Stimulated activated CD8-positive, alpha-beta memory T cell treated with anti-CD3 and anti-CD28 coated beads, Interleukin-4, amount 100 ng/mL, for 1 hour (primary cell): ENCODE measurements at places on chromosomes 6 and 20.

DNA sequence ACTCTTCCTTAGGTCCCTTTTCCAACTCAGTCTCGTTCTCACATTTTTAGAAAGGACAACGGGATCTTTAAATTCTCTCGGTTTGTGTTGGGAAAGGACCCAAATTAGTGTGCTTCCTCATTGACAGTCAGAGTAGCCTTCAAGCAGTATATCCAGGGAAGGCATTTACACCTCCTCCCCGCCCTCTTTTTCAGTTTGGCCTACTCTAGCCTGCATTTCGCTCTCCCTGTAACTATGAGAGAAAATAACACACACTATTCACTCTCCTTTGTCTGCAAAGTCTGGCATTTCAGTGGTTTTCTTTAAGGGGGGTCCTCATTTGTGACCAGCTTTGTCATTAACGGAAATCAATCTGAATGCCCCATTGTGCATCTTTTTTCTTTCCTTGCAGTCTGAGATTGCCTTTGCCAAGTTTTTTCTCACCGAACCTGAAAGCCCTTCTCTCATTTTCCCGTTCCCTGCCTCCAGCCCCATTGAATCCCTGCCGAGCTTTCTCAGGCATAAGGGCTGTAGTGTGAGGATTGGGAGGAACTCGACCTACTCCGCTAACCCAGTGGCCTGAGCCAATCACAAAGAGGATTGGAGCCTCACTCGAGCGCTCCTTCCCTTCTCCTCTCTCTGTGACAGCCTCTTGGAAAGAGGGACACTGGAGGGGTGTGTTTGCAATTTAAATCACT, 393 bp upstream of the FABP7 start:
- DNase-seq: no peak

DNA sequence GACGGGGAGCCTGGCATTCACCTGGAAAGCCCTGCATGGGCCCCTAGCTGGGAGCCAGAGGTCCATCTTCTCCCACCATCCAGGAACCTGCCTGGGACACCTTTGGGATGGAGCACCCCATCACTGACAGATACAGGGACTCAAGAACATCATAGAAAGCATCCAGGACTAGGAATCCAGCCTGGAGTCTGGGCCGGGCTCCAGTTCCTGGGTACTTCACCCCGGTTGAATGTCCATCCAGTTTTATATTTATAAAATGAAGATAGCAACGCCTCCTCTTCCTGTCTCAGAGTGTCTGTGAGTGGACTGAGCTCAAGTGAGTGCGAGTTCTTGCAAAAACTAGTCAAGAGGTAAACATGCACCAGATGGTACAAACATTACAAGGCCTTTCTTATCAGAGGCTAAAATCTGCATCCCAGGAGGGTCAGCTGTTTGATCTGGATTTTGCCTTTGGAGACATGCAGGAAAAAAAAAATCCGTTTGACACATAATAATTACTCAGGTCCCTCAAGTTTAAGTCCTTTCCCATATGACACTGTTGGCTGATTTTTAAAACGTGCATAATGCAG, 27.4 kb downstream of the ZC3H12D start:
- no peak for DNase-seq

DNA sequence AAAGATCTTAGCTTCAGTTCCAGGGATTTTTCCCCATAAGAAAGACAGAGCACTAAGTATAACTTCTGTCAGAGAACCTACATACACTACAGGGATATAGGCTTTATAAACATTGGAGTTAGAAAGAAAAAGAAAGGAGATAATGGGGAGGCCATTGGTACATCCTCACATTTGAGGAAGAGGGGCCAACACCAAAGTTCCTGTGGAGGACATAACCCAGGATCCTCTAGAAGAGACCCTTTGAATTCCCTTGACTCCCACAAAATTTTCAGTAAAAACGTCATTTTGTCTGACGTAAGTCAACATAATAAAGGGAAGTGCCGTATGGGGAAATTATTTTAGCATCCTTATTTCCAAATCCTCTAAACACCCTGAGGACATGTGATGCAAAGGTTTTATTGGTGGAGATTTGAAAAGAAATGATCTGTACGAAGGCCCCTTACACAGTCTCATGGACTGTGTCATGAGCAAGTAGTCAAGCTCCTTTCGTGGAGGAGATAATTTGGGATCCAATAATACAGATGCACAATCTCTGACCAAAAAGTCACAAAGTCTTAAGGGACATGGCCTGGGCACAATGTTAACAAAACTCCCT, 33.2 kb downstream of the HLA-DRA start:
- no peak for DNase-seq

- DNase-seq: no peak
These were observed 539.3 kb downstream of the RFPL4B start for GRCh38 chr6:112886415-112886814.

DNA sequence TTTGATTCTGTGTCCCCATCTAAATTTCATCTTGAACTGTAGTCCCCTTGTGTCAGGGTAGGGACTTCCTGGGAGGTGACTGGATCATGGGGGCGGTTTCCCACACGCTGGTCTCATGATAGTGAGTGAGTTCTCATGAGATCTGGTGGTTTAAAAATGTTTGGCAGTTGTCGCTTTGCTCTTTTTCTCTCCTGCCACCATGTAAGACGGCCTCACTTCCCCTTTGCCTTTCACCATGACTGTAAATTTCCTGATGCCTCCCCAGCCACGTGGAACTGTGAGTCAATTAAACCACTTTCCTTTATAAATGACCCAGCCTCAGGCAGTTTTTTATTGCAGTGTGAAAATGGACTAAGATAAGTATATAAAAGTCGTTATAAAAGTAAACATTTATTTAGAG, 80.5 kb upstream of the SGK1 start:
- DNase-seq: no peak

- no peak for DNase-seq
These were observed 54.0 kb upstream of the SNX9 start for GRCh38 chr6:157768863-157769551.

- DNase-seq: no peak
These were observed 17.1 kb upstream of the BPI start for GRCh38 chr20:38286586-38287531.

DNA sequence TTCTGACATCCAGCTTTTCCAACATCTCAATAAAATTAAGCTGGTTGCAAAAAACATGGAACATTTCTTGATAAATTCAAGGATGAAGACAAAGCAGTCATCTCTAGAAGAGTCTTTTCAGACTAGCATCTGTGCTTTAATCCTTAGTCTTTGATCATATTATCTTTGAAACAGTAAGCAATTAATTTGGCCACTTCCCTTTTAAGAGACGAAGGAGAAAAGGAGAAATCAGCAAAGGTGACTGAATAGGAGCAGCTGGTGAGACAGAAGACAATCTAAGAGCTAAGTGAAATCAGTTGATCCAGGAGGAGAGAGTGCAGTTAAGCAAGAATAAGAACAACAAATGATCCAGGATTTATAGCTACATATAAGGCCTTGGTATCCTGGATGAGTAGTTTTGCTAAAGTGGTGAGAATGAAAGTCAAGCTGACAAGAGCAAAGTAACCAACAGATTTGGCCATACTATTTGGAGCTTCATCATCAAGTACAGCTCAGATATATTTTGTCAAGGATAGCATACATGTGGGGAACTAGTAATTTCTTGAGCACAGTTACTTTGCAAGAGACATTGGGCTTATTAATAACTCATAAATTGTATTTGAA, 215.5 kb downstream of the ADGB start:
- DNase-seq: no peak

DNA sequence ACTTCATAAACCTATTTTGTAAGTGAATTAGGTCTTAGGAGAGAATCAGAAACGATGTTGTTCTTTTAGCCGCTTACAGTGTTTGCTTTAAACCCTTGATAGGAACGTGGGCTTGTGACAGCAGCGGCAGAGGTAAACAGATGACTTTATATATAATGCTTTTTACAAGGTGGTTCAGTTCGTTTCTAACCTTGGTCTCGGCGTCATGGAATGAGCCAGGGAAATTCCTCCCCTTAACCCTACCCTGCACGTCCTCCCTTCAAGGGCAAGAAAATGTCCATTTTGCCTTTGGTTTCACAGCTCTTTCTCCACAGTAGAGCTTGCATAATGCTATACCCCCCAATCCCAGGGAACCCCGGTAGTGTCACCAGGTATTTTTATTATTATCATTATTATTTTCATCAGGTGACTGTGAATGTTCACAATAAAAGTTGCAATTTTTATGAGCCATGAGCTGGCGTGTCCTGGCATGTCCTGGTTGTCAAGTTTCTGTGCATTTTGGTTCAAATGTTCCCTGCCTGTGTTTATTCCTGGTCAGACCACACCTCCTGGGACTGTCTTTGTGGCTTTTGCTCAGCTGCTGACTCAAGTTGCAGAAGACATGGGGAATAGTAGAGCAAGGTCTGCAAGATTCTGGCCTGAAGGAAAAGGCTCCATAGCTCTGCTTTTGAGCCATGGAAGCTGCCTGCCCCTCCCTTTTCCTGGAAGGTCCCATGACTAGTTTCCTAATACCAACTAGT, 112.8 kb upstream of the BMP2 start:
- no peak for DNase-seq

DNA sequence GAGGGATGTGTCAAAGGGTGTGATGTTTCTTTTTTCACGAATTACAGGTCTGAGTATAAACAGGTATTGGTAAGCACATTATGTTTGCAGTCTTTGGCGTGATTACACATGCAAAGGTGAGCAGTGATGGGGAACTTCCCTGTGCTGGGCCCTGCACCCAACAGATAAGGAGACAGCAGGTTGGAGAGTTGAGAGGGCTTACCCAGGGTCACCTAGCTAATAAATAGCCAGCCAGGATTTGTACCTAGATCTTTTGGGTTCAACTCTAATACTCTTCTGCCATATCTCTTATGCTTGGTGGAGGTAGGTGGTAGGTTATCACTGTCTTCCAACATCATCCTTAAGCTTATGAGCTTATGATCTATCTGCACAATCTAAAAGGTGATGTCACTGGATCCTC, 46.5 kb downstream of the AFG1L start:
- DNase-seq: no peak

- no peak for DNase-seq
These were observed 149.2 kb downstream of the MOXD1 start for GRCh38 chr6:132252113-132252512.

DNA sequence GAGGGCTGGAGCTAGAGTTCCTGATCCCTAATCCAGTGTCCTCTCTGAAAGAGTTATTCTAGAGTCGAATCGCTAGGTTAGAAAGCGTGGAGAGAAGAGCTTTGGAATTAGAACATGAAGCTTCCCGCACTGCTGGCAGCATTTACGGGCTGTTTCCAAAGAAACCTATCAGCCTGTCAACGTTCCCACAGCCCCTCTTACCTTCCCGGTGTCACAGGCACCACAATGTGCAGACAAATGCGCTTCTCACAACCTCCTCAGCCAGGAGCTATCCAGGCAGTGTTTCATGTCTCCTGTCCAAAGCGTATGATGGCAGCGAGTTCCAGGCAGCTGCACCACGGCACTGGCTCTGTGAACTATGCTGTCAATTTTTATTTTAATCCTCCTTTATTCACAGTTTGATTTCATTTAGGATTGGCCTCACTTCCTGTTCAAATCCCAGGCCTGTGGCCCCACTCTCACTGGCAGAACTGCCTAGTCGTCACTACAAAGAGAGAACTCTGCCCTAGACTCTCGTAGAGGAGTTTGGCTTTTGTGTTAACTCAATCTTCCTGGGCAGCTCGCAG, 322.8 kb upstream of the SOX4 start:
- no peak for DNase-seq

- no peak for DNase-seq
These were observed 56.5 kb upstream of the CST7 start for GRCh38 chr20:24892522-24892921.

- DNase-seq: no peak
These were observed 113.6 kb upstream of the IFNGR1 start for GRCh38 chr6:137332637-137333280.

DNA sequence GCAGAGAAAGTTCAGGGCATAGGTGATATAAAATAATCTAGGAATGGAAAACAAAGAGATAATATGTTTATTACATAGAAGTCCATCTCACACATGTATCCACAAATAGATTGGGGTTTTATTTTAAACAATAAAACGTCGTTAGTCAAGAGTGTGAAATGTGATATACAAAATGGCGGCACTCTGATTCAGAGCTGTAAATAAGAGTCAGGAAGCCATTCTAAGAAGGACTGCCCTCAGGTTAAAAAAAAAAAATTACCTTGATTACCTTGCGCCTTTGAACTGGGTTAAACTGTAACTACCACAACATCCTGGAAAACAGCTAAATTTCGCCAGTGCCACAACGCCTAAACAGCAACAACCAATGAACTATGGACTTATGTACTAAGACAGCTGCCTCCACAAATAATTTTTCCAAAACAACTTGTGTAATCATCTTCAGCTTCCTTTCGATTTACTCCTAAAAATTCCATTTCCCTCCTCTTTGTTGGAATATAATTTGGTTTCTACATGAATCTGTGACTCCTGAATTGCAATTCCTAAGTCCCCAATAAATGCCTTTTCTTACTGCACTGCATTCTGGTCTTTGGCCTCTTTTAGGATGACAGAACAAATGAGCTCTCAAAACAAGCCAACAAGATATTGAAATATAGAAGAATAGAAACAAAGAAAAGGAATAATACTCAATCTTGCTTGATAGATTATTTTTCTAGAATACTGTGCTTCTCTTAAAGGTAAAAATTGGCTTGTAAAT, 1019.5 kb upstream of the MAP3K7 start:
- DNase-seq: no peak

GRCh38 chr6:2950713-2951112, 20.7 kb downstream of the SERPINB6 start:
- no peak for DNase-seq

DNA sequence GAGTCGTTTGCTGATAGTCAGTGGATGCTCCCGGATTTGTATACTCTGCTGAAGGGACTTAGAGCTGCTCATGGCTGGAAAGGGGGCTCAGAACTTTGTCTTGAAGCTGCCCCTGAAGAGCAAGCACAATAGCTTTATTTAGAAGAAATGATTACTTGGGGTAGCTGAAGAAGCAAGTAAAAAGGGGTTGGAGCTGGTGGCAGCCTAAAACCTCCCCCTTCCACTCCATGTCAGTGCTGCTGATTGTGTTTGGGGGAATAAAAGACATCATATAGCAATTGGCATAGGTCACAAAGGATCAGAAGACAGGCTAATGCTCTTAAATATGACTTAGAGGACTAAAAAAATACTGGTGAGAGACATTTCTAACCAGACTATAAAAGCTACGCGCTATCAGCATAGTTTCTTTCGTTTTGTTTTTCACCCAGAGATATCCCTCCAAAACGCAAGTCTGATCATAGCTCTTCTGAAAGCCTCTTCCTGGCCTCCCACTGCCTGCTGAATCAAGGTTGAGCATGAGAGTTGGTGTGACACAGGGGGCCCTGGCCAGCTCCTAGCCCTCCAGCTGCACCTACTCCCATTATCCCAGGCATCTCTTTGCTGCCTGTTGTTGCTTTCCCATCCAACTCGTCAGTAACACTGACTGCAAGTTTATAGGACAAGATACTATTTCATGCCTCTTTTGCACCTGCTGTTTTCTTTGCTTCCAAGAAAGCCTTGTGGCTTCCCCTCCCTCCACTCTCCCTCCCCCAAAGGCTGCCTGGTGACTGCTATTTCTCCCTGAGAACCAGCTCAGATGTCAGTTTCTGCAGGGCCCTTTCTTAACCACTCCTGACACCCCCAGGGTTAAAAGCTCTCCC, 33.9 kb upstream of the SGK1 start:
- no peak for DNase-seq

GRCh38 chr6:166268431-166268830, 39.8 kb downstream of the PRR18 start:
- no peak for DNase-seq

- no peak for DNase-seq
These were observed 224.5 kb downstream of the RFPL4B start for GRCh38 chr6:112571488-112572270.
